ENCODE measurements at places on chromosomes 4 and X. TPM values are rescaled to one million over a fixed set of nuclear protein-coding genes. Genes with fewer than 3 reads are reported as not detected.

OPHN1 gene
- 22.0 TPM for total RNA-seq

ITIH6 gene
- not detected for total RNA-seq

SLC25A14 gene
- 14.4 TPM for total RNA-seq

CCNB3 gene
- total RNA-seq: 0.49 TPM

COL25A1 gene
- 3.5 TPM for total RNA-seq

UGT2B10 gene
- not detected for total RNA-seq

Measured in lung (tissue), 17 donors.